ENCODE measurements at places on chromosomes 13 and 19. TPM values are rescaled to one million over a fixed set of nuclear protein-coding genes. Genes with fewer than 3 reads are reported as not detected.
A peak's percentile ranks its signal among the peaks of the same experiment; 100 is the strongest.

GRCh38 chr13:48184260-48184659, 48.7 kb upstream of the ITM2B start:
- no peak for DNase-seq

- DNase-seq: peak; percentile 17
Observed at GRCh38 chr13:95858286-95859075, 181.5 kb downstream of the DNAJC3 start.

GRCh38 chr19:2933490-2933910, 11.3 kb downstream of the ZNF77 start:
- DNase-seq: no peak

DNA sequence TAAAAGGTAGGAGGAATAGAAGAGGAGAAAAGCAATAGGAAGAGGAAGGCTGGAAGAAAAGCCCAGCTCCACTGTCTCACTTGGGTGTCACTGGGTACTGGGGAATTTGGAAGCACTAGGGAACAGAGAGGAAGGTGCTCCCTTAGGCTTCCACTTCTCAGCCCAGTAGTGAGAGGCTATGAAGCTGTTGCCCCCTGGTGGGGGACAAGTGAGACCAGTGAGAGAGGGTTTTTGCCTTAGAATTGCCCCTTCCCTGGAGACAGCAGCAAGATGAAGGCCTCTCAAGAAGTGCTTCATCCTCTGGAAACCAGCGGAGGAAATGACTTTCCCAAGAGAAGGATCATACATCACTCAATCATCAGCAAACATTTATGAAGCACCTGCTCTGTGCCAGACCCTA, 4.7 kb upstream of the ZNF606 start:
- no peak for DNase-seq

GRCh38 chr19:5292822-5293611, 47.6 kb downstream of the PTPRS start:
- peak; percentile 63 for DNase-seq

DNA sequence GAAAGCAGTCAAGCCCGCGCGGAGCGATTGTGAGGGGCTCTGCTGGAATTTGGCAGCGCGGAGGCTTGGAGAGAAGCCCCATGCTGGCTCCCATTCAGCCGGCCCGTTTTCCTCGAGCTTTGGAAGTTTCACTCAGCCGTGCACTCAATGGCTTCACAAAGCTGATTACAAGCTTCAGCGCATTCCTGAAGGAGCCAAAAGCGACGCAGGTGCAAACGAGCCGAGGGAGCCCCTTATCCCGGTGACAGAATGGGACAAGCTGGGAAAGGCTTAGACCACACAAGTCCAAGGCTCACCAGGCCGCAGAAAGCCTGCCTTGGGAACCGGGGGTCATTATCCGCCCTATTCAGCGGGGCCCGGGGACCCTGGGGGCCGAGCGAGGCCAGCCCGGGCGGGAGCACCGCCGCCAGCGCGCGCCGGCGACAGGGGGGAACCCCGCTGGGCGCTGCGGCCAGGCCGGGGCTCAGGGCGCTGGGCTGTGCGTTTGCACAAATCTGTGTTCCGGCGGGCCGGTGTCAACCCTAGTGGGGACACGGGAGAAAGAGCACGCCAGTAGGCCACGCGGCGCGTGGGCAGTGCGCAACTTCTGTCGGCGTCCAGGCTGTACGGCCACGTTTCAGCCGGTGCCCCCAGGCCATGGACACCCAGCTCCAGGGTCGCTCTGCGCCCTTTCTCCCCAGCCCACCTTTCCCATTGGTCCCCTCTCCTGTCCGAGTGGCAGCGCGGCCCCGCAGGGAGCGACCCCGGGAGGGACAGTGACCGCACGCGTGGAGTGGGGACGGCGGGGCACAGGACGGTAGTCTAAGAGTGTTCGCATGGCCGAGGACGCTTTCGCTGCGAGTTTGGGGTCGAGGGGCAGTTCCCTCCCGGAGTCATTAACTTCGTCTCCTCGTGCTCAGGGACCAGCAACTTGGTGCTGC, 37.3 kb downstream of the SOX1 start:
- DNase-seq: peak; percentile 32

DNA sequence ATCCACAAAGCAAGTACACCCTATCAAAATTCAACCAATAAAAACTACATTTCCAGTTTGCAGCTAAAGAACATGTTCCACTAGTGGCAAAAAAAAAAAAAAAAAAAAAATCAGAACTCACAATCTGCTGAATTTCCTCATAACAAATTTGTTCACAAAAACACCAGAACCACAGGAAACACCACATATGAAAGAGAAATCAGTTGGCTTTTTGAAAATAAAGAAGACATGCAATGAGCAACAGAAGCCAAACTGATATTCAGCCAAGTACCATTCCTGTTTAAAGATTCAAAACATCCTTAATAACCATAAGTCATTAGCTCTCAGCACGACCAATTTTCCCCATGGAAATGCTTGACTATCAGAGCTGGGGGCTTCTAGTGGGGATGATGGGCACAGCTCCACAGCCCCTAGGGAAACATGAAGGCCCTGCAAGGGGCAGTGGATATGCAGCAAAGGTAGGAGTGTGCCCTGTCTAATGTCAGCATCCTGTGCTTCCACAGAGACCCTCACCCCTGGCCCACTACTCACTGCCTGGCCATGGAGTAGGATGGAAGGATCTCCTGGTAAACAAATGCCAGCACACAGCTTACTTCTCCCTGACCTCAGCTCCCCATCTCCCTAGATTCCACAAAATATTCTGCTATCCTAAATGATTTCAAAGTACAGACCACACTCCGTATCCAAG, 74.0 kb upstream of the DOCK9 start:
- DNase-seq: no peak

PRR36 gene
- polyA plus RNA-seq: 5.9 TPM

DNA sequence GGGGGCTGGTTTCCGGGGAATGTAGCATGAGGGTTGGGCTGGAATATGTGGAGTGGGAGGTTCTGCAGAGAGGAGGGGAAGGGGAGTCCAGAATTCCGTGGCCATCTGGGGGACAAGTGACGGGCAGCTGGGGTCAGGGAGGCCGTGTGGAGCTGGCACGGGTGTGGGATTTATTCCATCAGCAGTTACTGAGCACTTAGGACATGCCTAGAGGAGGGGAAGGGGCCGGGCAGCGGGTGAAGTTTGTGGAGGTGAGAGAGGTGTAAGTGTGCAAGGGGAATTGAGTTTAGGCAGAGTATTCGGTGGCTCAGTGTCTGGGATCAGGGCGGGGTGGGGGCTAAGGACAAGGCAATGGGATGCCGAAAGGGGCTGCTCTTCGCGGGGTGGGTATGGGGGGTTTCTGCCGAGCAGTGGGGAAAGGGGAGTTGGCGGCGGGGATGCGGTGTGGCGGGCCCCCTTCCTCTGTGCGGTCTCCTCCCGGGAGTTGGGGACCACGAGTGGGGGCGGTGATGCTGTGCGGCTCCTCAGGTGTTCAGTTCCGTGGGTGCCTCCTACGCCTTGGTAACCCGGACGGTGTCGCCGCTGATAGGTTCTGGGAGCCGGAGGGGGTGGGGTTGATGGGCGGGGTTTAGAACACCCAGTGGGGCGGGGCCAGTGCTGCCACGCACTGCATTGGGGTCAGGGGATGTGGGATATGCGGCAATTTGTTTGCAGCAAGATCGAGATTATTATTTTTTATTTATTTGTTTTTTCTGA, 5.4 kb downstream of the CCDC61 start:
- no peak for DNase-seq

PRODH2 gene
- polyA plus RNA-seq: 39.3 TPM

DNA sequence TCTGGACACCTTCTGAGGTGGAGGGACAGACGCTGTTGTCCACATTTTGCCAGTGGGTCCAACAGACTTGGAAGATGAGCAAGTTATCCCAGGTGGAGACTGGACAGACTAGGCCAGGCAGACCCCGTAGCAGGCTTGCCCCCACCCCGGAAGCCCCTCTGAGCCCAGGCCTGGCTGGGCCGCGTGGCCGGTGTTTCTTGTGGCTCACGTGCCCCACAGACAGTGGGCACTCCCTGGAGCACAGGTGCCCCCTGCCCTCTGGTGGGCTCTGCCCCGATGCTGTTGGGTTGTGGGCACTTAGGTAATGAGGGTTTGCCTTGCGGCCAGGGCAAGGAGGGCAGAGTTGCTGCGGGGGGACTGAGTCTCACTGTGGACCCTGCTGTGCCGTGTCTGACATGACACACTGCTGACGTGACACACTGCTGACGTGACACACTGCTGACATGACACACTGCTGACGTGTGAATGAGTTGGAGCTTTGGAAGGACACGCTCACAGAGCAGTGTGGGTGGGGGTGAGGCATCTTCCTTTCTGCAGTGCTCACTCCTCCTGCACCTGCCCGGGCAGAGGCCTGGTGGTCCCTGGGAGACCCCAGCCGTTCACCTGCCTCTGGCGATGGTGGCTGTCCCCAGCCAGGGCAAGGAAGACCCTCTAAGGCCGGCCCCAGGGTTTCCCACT, 25.1 kb downstream of the DOT1L start:
- no peak for DNase-seq
